ENCODE measurements at places on chromosomes 3 and 15.

- DNase-seq = no peak
Measured at GRCh38 chr3:141386126-141386488, 17.8 kb downstream of the ZBTB38 start.

GRCh38 chr15:39585871-39586301 is 5.0 kb downstream of the THBS1 start:
- DNase-seq = no peak

DNA sequence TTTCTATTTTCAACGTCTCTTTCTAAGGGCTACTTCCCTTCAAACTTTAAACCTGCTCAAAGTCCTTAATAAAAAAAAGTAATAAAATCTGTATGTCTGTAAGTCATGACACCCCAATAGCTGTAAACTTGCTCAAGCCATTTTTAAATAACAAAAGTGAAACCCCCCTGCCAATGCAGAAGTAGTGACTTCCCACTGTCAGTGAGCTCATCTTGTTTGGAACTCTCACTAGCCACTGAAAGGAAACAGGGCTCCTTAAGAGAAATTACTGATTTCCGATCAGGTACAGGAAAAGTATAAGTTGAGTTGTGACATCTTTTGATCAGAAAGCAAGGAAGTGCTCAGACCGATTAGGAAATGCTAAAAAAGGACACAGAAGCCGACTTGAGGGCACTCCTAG is 27.6 kb upstream of the GPR171 start:
- no peak for DNase-seq

- no peak for DNase-seq
Measured at GRCh38 chr3:155676252-155676981, 68.5 kb downstream of the PLCH1 start.

GRCh38 chr15:41881920-41882688 is 11.7 kb downstream of the SPTBN5 start:
- DNase-seq = no peak

DNA sequence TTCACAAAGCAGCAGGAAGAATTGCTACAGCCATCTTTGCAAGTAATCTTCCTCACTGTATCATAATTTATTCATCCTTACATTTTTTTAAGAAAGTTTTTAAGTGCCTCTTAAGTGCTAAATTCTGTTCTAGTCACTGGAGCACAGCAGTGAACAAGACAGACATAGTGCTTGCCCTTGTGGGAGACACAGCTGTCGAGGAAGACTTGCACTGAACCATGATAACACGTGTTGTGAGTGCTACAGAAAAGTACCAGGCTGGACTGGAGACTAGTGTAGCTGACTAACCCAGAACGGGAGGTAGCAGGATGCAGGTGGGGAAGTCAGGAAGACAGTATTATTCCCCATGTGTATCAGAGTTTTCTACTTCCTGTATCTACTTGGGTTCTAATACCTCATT is 300.6 kb downstream of the TBL1XR1 start:
- DNase-seq = no peak

GRCh38 chr3:170636400-170636973 is 50.6 kb upstream of the SLC7A14 start:
- peak; percentile 68 for DNase-seq

DNA sequence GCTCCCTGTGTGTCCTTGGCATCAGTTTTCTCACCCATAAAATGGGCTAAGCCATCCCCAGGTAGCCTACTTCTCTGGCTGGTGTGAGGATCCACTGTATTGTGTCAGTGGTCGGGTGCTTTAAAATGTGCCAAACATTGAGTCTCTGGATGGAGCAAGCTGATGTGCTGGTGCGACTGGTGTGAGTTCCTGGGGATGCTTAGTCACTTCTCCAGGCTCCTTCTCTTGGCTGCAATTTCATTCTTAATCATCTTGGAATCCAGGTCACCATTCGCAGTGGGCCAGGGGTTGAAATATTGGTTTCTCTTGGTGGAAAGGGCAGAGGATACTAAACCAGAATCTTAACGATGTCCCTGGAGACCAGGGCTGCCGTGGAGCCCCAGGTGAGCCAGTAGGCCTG is 29.3 kb downstream of the SCN5A start:
- no peak for DNase-seq

GRCh38 chr3:32003380-32003779 is 21.8 kb downstream of the ZNF860 start:
- DNase-seq = no peak

DNA sequence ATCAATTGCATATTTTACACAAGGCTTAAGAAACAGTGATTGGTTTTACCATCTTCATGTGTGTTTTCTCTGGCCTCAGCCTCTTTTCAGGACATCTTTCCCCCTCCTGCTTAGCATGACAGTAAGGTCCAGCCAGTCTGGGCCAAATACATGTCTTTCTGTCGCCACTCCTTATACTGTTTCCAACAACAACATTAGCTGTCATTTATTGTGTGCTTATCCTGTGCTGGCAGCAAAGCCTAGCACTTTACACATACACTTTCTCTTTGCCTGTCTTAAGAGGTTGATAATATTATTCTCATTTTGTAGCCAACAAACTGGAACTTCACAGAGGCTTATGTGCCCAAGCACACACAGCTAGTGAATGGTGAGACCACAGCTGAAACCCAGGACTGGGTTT is 37.8 kb downstream of the B3GALNT1 start:
- no peak for DNase-seq

- DNase-seq = no peak
Measured at GRCh38 chr15:56749982-56750381, 16.7 kb upstream of the ZNF280D start.

DNA sequence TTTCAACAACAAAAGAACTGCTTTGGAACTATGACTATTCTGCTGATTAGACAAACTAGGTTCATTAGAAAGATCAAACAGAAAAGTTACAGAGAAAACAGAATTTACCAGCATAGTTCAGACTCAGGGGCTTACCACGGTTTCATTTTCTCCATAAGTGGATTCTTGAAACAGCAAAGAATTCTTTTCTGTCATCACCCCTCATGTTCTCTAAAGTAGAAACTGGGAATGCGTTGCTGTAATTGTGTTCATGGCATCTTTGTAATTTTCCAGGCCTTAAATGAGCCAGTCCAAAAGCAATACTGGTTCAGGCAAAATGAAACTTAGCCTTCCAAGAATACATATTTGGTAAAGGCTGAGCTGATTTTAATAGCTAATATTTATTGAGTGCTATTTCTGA is 287.8 kb downstream of the CHL1 start:
- no peak for DNase-seq

GRCh38 chr15:65336493-65337435 is 32.3 kb downstream of the RNU5B-1 start:
- DNase-seq = no peak

DNA sequence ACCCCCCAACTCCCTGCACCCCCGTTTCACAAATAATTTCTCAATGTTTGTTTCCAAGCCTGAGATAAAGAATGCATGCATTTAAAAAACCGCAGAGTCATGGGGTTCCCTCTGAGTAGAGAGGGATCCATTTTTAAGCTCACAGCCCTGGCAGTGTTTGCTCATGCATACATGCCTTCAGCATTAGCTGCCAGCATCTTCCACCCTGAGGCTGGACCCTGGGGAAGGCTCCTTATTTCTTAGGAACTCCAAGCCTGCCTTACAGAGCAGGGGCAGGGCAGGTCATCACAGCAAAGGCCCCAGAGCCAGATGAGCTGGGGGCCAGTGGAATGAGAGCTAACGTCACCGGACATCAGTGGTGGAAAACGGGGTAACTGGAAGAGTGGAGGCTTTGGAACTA is 31.3 kb downstream of the TLE3 start:
- DNase-seq = no peak

DNA sequence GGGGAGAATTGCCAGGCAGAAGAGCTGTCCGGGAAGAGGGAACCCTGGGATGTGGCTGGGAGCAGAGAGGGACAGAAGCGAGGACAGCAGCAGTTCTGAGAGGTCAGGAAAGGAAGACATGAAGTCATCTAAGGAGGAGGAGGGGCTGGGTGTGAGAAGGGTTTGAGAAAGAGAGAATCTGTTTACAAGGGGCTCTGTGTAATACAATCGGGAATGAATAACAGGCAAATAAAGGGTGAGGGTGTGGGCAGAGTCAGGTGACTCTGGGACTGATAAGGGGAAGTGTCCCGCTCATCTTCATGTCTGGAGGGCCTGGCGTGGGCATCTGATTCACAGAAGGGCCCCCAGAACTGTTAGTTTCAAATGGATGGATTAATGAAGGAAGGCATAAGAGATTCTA is 191.3 kb downstream of the XXYLT1 start:
- DNase-seq = no peak

All from esophagus muscularis mucosa (tissue), 4 donors.